ENCODE measurements at places on chromosomes 12 and 14.

- H3K27me3 ChIP-seq = peaks cover 10% of the 10 kb centered on the region
- no peak for DNase-seq
- no peaks in the 10 kb centered on the region for H3K36me3 ChIP-seq
- H3K4me1 ChIP-seq = peaks cover 8% of the 10 kb centered on the region
- no peak overlapping the region for H3K27ac ChIP-seq
- no peak overlapping the region for H3K4me3 ChIP-seq
These were observed 51.1 kb upstream of the EIF5 start for GRCh38 chr14:103282932-103283331.

DNA sequence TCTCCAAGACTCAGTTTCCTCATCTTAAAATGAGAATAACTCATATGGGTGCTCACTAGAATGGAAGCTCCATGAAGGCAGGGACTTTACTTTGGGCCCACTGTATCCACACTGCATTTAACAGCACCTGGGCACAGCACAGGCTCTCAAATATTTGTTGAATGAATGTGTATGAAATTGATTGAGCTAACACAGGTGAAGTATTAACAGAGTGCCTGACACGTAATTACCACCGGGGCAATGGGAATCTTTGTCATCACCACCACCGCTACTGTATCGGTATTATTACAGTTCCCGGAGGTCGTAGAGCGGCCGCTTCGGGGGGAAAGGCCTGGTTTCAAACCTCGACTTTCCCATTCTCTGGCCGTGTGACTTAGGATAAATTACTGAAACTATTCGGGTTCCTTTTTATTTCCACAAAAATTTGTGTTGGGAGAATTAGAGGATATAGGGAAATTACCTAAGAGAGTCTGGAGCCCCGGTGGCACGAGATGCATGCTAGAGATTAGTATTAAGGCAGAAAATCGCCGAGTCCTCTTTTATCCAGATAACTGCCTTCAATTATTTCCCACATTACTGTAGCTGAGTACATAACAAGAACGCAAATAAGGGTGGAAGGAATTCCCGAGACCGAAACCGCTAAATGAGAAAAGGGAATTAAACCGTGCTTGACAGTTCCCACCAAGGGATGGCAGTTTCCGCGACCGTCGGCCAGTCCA, 1.0 kb upstream of the RIC8B start:
- H3K36me3 ChIP-seq = no peaks in the 10 kb centered on the region
- peak overlapping the region; percentile 27 for H3K4me3 ChIP-seq
- H3K4me1 ChIP-seq = no peaks in the 10 kb centered on the region
- no peaks in the 10 kb centered on the region for H3K27me3 ChIP-seq

GRCh38 chr12:34291001-34291400, 268.7 kb downstream of the ALG10 start:
- H3K27ac ChIP-seq = no peak overlapping the region
- H3K36me3 ChIP-seq = no peaks in the 10 kb centered on the region
- no peak for DNase-seq
- no peak overlapping the region for H3K4me3 ChIP-seq
- H3K4me1 ChIP-seq = no peaks in the 10 kb centered on the region

DNA sequence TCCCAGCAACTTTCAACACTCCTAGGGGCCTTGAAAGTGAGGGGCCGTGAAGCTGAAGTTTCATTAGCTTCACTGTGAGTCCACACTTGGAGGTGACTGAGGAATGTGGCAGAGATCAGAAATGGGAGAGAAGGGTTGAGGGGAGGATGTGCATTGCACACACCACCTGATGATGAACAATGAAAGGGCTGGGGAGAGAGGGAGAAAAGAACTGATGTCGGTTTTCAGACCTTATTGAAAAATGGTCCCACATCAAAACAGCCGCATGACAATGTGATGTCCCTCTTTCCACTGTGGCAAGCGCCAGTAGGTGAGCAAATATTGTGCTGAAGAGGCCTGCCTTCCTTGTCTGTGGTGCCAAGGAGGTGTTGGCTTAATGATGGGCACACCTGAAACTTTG, 32.3 kb upstream of the ATP23 start:
- DNase-seq = no peak
- H3K4me3 ChIP-seq = no peak overlapping the region
- H3K27ac ChIP-seq = no peak overlapping the region
- H3K27me3 ChIP-seq = no peaks in the 10 kb centered on the region
- no peaks in the 10 kb centered on the region for H3K36me3 ChIP-seq
- H3K4me1 ChIP-seq = no peaks in the 10 kb centered on the region

DNA sequence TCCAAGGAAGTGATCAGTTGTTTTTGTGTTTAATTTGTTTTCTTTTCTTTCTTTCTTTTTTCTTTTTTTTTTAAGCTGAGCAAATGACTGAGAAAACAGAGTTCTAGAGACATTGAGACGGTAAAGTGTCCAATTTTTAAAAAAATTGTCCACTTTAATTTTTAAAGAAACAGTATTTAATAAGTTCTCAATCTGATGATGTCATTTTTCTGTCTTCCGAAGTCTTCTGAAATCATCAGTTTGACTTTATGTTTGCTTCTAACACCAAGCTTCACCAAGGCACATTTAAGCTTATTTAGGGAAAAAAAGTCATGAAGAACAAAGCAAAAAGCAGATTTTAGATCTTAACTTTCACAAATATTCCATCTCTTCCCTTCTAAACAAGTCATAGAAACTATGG, 63.4 kb upstream of the RTRAF start:
- H3K4me3 ChIP-seq = no peak overlapping the region
- H3K4me1 ChIP-seq = no peaks in the 10 kb centered on the region
- H3K36me3 ChIP-seq = no peaks in the 10 kb centered on the region
- DNase-seq = no peak
- no peak overlapping the region for H3K27ac ChIP-seq

DNA sequence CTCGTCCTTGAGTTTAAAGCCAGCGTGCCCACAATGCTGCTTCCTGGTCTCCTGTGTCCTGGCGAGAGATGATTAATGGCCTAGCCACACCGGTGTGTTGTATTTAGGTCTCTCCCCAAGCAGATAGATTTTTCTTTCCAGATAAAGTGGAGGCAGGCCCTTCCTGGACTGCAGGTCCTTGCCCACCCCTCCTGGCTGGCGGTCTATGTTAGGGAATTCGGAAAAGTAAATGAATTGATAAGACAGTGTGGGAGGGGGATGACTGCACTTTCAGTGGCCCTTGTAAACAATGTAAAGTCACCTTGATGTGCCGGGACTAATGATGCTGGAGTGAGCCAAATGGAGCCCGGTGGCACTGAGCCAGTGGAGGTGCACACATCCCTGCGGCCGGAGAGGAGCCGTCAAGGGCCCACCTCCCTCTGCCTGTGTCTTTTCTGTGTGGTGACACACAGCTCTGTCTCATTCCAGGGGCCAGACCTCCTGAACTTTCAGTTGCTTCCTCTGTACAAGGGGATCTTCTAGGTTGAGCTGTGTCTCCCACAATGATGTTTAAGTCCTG, 70.6 kb upstream of the ESRRB start:
- H3K27ac ChIP-seq = no peak overlapping the region
- H3K4me1 ChIP-seq = peaks cover 1% of the 10 kb centered on the region
- H3K4me3 ChIP-seq = no peak overlapping the region
- no peaks in the 10 kb centered on the region for H3K36me3 ChIP-seq
- H3K27me3 ChIP-seq = peaks cover 12% of the 10 kb centered on the region

DNA sequence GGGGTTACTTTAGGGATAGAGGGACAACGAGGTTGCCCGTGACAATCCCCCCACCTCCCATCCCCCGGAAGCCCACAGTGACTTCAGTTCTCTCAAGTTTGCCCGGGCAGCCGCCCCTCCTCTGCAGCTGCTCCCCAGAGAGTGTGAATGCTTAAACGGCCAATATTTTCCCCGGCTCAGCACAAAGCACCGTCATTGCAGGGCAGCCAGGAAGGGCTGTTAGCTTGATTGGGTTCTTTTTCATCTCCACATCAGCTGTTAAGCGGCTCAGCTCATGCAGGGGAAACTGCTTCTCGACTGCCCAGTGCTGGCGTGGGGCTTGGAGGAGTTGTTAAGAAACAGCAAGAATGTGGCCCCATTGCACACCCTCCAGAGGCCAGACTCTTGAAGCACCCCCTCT, 120.5 kb upstream of the NCOR2 start:
- peak overlapping the region; percentile 10 for H3K27ac ChIP-seq
- no peak overlapping the region for H3K4me3 ChIP-seq
- DNase-seq = no peak
- H3K4me1 ChIP-seq = peaks cover 30% of the 10 kb centered on the region
- H3K36me3 ChIP-seq = no peaks in the 10 kb centered on the region

- no peaks in the 10 kb centered on the region for H3K36me3 ChIP-seq
- H3K4me1 ChIP-seq = peaks cover 61% of the 10 kb centered on the region
These were observed 57.7 kb upstream of the DLK1 start for GRCh38 chr14:100669011-100669412.

GRCh38 chr12:68638171-68638570, 27.5 kb downstream of the RAP1B start:
- no peaks in the 10 kb centered on the region for H3K4me1 ChIP-seq
- H3K36me3 ChIP-seq = peaks cover 2% of the 10 kb centered on the region
- no peak overlapping the region for H3K27ac ChIP-seq
- DNase-seq = no peak
- H3K4me3 ChIP-seq = no peak overlapping the region
- H3K27me3 ChIP-seq = no peaks in the 10 kb centered on the region

GRCh38 chr12:120056739-120057138, 59.8 kb downstream of the RAB35 start:
- H3K36me3 ChIP-seq = no peaks in the 10 kb centered on the region
- no peaks in the 10 kb centered on the region for H3K4me1 ChIP-seq
- H3K27me3 ChIP-seq = no peaks in the 10 kb centered on the region
- no peak overlapping the region for H3K4me3 ChIP-seq
- H3K27ac ChIP-seq = no peak overlapping the region
- DNase-seq = no peak

- H3K36me3 ChIP-seq = no peaks in the 10 kb centered on the region
- peak overlapping the region; percentile 54 for H3K27ac ChIP-seq
- H3K4me1 ChIP-seq = peaks cover 3% of the 10 kb centered on the region
- no peak overlapping the region for H3K4me3 ChIP-seq
- DNase-seq = no peak
These were observed 92.0 kb downstream of the TTLL5 start for GRCh38 chr14:75752907-75753594.

DNA sequence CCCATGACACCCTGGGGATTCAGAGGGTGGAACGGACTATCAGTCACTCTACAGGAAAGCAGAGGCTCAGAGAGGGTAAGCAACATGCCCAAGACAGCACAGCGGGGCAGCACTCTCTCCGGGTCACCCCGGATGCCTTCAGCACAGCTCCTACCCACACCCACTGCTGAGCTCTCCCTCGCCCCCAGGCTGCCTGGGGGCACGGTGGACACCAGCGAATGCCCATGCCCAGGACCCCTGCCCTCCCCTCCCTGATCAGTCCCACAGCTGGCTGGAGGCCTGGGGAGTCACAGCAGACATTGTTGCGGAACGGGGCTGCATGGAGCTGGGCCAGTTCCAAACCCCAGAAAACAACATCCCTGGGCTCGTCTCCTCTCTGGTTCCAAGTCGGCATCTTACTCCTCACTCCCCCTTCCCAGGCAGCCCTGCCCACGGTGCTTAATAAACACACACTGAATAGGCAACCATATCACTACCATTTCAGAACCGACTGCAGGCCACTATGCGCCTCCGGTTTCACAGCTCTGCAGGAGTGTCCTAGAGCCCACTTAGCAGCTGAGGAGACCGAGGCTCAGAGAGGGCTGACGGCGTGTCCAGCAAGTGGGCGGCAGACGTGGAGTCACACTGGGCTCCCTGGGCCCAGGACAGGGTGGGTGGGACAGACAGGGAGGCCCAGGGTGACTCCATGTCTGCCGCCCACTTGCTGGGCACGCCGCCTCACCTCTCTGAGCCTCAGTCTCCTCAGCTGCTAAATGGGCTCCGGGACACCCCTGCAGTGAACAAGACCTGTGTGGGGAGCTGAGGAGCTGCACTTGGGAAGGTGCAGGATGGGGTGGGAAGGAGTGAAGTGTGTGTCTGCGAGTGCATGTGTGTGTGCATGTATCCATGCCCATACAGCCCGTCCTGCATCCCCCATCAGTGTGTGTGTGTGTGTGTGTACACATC, 27.0 kb downstream of the CCDC85C start:
- H3K4me1 ChIP-seq = peaks cover 80% of the 10 kb centered on the region
- H3K27me3 ChIP-seq = no peaks in the 10 kb centered on the region
- no peak for DNase-seq
- no peaks in the 10 kb centered on the region for H3K36me3 ChIP-seq
- H3K4me3 ChIP-seq = no peak overlapping the region

GRCh38 chr12:2691006-2691344, 103.8 kb upstream of the FKBP4 start:
- H3K27ac ChIP-seq = no peak overlapping the region
- H3K36me3 ChIP-seq = no peaks in the 10 kb centered on the region
- H3K4me3 ChIP-seq = peak overlapping the region; percentile 33
- DNase-seq = peak; percentile 57

DNA sequence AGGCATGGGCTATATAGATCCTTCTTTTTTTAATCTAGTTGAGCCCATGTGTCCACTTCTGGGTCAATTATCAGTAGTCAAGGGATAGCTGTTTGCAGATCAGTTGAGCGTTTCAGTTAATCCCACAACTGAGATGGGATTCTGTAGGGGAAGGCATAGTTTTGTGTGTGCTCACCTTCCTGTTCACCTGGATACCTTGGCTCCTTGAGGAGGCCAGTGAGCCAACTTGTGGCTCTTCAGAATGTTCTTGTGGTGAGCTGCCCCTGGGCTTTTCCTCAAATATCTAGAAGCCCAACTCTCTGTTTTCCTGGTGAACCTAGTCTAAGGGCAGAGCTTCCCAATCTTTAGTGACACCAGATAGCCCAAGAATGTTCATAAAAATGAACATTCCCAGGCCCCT, 302.9 kb upstream of the TBX3 start:
- H3K36me3 ChIP-seq = no peaks in the 10 kb centered on the region
- H3K27ac ChIP-seq = no peak overlapping the region
- H3K4me1 ChIP-seq = peaks cover 15% of the 10 kb centered on the region
- H3K27me3 ChIP-seq = no peaks in the 10 kb centered on the region
- no peak for DNase-seq

DNA sequence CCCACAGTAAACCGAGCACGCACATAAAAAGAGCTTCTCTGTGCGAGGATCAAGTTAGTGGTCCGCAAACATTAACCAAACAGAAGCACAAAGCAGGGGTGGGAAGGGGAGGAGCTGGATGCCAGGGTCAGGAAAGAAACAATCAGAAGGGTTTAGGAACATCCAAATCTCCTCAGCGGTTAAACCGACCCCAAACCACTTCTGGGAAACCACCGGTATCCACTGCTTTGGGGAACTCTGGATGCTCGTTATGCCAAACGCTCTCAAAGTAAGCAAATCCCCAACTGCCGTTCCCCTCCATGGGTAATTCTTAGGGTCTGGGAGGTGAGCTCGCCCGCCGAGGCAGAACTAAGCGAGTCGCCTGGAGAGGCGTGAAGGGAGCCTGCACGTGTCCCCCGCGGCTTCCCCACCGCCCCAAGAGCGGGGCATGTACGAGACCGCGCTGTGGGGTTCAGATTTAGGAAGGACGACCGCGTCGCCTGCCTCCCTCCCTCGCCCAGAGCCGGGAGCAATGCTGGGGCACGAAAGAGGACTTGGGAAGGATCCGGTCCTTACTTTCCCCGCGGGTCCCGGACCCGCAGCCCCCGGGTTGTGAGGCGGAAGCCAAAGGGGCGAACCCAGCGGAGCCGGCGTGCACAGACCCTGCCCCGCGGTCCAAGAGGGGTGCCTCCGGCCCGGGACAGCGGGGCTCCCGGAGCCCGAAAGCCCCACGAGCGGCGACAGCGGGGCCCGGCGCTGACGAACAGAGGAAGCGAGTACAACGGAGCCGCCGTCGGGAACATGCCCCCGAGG, 711 bp downstream of the SBNO1 start:
- peak overlapping the region; percentile 99 for H3K27ac ChIP-seq
- H3K4me3 ChIP-seq = peak overlapping the region; percentile 98
